DMS79 treated with DMSO at 0.1 percent for 48 hours (cell line): ENCODE measurements at places on chromosomes 6 and 20.
A peak's percentile ranks its signal among the peaks of the same experiment; 100 is the strongest.

GRCh38 chr6:164534070-164534766 lies 775.2 kb downstream of the C6orf118 start:
- no peak for DNase-seq

DNA sequence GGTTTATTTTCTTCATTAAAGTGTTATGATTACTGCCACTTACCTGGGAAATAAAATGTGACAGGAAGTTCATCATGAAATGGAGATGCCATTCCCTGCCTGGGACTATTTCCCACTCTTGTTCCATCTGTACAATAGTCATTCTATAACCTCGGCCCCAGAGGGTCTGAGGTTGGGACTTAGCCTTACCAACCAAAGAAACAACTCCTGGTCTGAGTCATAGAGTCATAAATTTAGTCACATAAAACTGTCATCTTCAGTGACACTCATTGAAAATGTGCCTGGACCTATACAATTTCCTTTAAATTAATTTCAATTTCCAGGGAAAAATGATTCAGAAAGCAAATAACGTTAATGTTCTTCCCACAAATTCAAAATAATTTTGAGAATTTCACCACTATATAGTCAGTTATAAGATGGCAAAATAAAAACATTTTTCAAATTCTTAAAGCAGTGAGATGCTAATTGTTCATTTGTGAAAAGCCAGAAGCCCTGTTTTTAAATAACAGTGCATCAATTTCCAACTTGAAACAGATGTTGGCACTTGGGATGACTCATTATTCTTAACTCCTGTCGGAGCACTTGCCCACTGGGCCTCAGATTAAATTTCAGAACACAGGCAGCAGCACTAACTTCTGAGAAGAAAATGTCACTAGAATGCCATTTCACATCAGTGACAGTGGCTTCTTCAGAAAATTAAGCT lies 201.2 kb upstream of the SMLR1 start:
- no peak for DNase-seq

DNA sequence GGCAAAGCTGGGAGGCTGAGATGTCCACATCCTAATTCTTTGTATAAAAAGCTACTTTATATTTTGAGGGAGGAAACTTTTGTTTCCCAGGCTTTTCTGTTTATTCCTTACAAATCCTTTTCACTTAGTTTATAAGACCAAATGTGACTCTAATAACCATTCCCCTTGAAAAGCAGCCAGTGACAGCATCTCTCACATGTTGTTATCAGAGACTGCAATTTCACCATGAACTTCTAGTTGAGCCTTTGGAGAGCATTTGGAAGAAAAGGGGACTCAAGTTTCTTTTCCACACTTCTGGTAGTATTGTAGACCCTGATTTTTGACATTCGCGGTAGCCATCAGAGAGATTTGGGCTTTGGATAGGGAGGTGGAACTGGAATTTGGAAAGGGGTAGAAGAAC lies 215.8 kb downstream of the RNF144B start:
- DNase-seq, result no peak

GRCh38 chr6:10230531-10230930 lies 184.3 kb downstream of the TFAP2A start:
- DNase-seq, result no peak

GRCh38 chr6:52610011-52610410 lies 33.2 kb upstream of the TRAM2 start:
- DNase-seq, result no peak

DNA sequence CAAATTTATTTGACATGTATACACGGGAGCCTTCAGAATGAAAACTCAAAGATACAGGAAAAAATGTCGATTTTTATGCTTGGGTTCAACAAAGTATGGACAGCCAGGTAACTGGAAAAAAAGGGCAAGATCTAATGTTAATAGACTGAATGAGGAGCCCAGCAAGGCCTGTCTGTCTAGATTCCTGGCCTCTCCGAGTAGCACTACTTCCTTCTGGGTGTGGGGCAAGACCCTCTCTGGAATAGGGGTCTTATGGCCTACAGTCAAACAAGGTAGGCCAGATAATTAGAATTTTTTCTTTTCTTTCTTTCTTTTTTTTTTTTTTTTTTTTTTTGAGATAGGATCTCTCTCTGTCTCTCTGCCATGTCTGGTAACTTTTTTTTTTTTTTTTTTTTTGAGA lies 113.4 kb upstream of the SHLD1 start:
- DNase-seq, result no peak

- no peak for DNase-seq
Measured at GRCh38 chr6:44356487-44356886, 14.0 kb downstream of the SPATS1 start.

DNA sequence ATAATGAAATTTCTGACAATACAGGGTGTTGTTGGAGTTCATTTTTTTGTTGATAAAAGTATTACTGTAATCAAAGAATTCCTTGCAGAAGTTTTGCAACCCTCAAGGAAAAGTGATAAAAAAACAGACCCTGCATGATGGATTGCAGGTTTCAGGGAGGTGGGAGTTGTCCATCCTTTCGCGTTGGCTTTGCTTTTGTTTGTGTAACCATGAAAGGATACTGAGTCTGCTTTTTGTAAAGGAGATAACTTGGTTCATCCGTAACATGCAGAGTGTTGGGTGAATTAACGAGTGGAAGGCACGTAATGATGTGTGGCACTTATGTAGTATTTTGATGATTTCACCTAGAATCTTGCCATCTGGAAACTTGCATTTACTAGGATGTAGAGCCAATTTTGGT lies 23.6 kb downstream of the FOXO3 start:
- no peak for DNase-seq

GRCh38 chr6:2770171-2770570 lies 5.0 kb downstream of the WRNIP1 start:
- no peak for DNase-seq

DNA sequence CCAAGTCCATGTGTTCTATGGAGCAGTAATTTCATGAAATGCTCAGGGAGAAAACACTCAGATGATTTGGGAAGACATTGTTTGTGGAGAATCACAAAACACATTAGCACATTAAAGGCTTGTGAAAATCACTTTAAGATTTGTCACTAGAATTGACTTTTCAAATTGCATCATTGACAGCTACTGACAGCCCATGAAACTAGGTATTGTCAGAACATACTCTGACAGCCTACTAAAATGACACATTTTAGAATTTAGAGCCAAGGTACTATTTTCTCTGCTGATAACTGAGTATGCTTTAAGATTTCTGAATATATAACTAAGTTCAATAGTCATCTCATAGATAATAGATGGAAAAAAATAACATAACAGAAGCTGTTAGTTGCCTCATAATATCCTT lies 67.4 kb upstream of the FOXC1 start:
- DNase-seq, result no peak

- no peak for DNase-seq
Measured at GRCh38 chr20:10555865-10556308, 117.9 kb downstream of the JAG1 start.

- no peak for DNase-seq
Measured at GRCh38 chr20:49293122-49293521, 15.3 kb upstream of the ZNFX1 start.

GRCh38 chr6:111793711-111794111 lies 79.5 kb downstream of the FYN start:
- DNase-seq, result no peak

DNA sequence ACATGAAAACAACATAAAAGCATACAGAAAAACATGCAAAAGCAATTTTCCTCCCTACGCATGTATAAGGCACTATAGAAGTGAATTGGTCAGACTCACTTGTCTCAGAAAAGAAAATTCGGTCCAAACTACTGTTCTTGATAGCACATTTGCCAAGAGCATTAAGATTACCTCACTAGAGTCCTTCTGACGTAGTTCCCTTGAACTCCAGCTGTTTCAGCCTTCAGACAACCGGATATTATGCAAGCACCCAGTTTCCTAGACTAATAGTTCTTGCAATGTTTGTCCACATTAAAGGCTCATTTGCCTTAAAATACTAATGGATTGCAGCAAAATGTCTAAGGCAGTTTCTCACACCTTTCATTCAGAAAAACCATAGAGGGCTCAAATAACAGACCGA lies 2.5 kb upstream of the CASS4 start:
- DNase-seq, result no peak

DNA sequence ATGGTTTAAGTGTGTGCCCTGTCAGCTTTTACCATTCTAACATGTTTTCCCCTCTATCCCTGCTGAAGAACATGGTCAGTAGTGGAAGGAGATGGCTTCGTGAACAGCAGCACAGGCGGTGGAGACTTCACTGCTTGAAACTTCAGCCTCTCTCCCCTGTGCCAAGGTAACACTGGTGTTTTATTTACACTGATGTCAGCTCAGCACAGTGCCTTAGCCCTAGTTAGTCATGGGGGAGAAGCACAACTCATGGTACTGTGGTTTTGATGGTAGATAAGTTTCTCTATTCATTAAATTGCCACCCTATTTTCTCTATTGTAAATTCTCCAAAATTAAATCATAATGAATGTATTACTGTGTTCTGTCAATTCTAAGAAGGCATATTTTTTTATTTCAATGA lies 56.6 kb downstream of the MTHFD1L start:
- no peak for DNase-seq

DNA sequence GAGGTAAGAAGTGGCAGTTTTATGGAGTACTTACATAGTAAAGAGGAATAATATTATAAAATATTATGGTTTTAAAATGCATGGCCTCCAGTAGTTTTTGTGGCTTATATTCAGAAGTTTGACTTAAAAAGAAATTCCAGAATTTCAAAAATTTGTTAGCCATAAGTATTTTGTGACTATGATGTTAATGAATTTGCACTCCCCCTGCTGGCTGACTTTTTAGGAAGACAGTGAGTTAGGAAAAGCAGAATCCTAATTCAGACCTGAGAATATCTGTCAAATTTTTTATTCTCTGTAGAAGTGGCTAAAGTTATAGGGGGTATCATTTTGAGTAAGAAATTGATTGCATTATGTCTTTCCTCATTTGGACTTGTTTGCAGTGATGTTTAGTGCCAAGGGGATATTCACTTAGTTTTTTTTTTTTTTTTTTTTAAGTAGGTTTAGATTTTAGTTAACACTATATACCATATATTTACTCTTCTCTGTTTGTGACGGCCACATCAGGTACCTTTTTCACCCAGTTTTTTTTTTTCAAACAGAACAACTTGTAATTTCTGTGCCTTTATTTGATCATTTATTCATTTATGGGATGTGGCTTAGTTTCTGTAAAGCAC lies 40.8 kb downstream of the ZFAND3 start:
- DNase-seq, result no peak

GRCh38 chr6:90136176-90136575 lies 160.5 kb downstream of the BACH2 start:
- DNase-seq, result no peak

- DNase-seq, result no peak
Measured at GRCh38 chr6:27441001-27441400, 31.9 kb downstream of the ZNF184 start.

DNA sequence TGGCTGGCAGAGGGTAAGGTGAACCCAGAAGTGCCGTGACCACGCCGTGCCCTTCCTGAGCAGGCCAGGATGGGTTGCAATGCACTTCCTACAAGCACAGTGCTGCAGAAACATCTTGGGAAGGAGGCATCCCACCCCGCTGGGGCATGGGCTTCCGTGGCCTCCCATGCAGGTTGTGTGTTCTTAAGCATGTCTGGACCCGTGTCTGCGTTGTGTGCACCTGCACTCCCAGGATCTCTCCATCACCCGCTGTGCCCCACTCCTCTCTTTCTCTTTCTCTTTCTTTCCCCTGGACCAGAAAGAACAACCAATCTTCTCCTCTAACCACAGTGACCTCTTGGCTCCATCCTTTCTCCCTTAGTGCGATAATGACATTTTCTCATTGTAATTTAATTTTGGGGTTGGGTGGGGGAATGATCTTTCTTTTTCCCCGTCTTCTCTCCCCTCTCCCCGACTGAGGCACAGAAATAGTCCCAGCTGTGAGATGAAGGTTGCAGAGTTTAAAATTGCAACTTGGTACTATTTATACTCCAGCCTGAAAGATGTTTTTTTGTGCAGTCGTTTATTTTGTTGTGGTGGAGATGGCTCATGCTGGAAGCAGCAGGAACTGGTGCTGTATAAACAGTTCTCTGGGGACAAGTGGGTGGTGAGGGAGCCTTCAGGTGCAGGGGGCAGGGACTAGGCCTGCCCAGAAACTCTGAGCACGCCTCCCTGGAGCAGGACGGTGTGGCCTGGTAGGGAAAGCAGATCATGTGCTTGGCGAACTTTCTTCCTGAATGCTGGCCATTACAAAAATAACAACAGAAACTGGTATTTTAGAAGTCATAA lies 20.5 kb downstream of the BCAS4 start:
- DNase-seq, result peak; percentile 57

GRCh38 chr20:14384416-14385175 lies 47.2 kb upstream of the FLRT3 start:
- no peak for DNase-seq

- DNase-seq, result no peak
Measured at GRCh38 chr6:136438441-136438840, 111.8 kb downstream of the MAP7 start.

- DNase-seq, result no peak
Measured at GRCh38 chr20:50848846-50849673, 54.2 kb downstream of the BCAS4 start.

DNA sequence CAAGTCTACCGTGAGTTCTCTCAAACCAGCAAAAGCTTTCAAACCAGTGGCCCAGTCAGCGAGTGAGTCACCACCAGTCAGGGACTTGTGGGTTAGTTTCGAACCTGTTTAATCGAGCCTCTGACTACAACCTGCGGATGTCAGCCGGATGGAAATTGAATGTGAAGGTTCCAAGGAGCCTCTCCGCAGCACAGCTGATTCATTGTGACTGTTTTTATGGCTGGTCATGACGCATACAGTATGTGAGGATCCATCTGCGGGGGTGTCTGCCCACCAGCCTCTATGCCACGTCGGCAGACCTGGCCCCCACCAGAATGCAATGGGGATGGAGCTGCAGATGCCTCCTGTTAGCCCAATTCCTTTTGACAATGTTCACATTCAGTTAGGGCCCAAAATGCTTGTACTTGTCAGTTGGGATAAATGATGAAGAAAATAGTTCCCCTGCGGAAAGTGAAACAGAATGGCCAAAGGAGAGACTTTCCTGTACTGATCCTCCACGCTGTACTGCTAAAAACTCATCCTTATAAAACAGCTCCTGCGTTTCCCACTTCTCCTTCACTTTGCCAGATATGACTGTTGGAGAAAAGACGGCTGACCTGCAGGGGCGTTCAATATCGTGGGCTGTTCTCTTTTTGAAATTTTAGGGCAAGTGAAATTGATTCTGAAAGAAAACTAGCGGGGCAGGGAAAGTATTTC lies 206.6 kb downstream of the TFAP2B start:
- no peak for DNase-seq

GRCh38 chr6:1689141-1689540 lies 79.4 kb downstream of the FOXC1 start:
- no peak for DNase-seq

- no peak for DNase-seq
Measured at GRCh38 chr6:158775832-158776231, 43.3 kb downstream of the EZR start.

DNA sequence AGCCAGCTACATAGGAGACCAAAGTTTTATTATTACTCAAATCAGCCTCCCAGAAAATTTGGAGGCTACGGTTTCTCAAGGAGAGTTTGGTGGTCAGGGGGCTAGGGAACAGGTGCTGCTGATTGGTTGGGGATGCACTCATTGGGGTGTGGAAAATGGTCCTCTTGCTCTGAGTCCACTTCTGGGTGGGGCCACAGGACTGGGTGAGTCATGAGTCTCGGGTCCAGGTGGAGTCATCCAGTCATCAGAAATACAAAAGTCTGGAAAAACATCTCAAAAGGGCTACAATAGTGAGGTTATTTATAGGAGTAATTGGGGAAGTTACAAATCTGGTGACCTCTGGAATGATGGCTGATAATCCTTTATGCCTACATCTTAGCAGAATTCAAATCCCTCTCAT lies 54.3 kb upstream of the SLC22A16 start:
- no peak for DNase-seq

GRCh38 chr6:33209856-33210255 lies 1.6 kb downstream of the RING1 start:
- DNase-seq, result no peak
